ENCODE measurements at places on chromosomes 2 and 18.

GRCh38 chr2:236744281-236744705, 174.7 kb downstream of the ACKR3 start:
- DNase-seq = peak; percentile 76

GRCh38 chr18:44969214-44969795, 288.6 kb downstream of the SETBP1 start:
- DNase-seq = no peak

- DNase-seq = no peak
These were observed 225.0 kb downstream of the TTC32 start for GRCh38 chr2:19676770-19677169.

- DNase-seq = no peak
These were observed 127.8 kb downstream of the INHBB start for GRCh38 chr2:120473522-120474271.

GRCh38 chr18:59961070-59961469, 61.3 kb downstream of the PMAIP1 start:
- DNase-seq = no peak

- no peak for DNase-seq
These were observed 391.7 kb upstream of the KLHL29 start for GRCh38 chr2:22993250-22993649.

Measured in urothelium cell line (cell line).